ENCODE measurements at places on chromosomes 13 and 19.
A peak's percentile ranks its signal among the peaks of the same experiment; 100 is the strongest.

- DNase-seq: no peak
These were observed 850 bp upstream of the CERS4 start for GRCh38 chr19:8208119-8208921.

DNA sequence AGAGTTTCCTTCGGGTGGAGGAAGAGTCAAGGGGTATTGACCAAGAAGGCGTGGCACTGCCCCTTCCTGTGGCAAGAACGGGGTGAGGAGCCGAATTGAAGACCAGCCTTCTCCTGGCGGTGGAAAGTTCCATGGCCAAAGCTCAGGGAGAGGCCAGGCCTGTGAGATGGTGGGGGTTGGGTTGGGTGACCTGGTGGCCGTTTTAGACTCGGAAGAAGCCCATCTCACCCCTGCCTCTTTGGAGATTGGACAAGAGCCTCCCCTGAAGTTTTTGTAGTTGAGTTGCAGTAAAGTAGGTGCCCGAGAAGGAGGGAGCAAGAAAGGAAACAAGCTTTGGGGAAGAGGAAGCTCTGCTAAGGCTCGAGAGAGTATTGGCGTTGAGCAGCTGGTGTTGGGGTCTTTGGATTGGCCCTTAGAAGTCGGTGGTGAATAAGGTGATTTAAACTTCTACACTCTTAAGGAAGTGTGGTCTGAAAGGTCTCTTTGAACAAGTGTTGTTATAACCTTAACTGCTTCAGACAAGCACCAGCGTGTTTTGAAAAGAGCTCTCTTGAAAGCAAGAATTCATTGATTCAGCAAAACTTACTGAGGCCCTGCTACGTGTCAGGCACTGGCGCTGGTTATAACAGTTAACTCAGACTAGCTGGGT lies 964 bp downstream of the SPINT2 start:
- DNase-seq: peak; percentile 57

DNA sequence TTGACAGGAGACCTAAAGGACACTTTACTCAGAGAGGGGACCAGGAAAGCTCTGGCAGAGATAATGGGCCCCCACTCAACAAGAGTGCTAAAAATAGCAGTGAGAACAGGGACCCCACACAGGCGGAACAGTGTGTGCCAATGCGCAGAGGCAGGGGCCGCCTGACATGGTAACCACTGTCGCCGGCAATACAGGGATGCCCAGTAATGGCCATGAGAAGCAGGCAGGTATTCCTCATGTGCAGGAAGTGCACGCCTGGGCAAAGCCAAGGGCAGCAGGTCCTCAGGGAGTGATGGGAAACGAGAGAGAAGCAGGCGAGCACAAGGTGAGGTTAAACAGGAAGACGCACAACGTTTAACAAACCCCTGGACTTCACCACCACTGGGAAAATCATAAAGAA lies 757.1 kb downstream of the LIG4 start:
- no peak for DNase-seq

- no peak for DNase-seq
These were observed 485 bp upstream of the ZNF845 start for GRCh38 chr19:53333066-53333462.

- no peak for DNase-seq
These were observed 639 bp downstream of the LENG1 start for GRCh38 chr19:54158812-54159351.

- DNase-seq: no peak
These were observed 672.1 kb downstream of the EFNB2 start for GRCh38 chr13:105863300-105863920.

DNA sequence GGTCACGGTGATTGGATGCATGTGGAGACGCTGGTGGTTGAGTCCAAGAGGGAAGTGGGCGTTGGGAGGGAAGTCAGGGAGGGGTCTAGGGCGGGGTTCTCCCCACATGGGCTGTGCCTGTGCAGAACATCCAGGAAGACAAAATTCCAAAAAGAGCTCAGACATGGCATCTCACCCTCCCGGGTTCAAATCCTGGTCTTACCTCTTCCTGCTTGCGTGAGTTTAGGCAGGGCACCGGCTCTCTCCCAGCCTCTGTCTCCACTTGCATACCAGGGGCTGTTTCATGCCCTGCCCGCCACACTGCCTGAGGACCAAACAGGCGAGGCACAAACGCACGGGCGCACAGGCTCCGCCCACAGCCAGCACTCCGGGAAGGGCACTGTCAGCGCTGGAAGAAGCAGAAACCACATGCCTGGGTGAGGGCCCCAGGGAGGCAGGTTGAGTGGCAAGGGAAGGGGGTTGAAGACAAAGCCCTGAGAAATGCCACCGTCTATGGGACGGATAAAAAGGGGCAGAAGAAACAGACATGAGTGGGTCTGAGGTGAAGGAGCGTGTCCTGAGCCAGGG lies 123.6 kb upstream of the SOX1 start:
- DNase-seq: no peak

DNA sequence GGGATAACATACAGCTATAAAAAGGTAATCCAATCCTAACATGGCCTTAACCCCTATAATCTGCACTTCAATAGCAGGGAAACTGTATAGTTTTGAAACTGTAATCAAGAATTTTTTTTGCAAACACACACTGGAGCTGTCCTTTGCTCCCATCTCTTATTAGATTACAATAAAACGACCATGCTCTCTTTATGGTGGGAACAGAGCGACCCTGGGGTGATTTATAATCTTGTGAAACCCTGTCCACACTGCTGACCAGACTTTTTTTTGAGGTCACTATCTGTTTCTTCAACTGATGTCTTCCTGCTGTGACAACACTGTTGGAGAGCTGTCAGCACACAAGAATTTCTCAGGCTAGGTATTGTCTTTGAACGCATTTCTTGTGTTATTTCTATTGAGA lies 35.3 kb downstream of the DACH1 start:
- no peak for DNase-seq

- DNase-seq: peak; percentile 11
These were observed 27.5 kb downstream of the ZNF266 start for GRCh38 chr19:9407827-9408226.

- DNase-seq: no peak
These were observed 2590.9 kb downstream of the PCDH9 start for GRCh38 chr13:64639206-64639605.

GRCh38 chr19:3723883-3724282 lies 15.7 kb downstream of the TJP3 start:
- no peak for DNase-seq

DNA sequence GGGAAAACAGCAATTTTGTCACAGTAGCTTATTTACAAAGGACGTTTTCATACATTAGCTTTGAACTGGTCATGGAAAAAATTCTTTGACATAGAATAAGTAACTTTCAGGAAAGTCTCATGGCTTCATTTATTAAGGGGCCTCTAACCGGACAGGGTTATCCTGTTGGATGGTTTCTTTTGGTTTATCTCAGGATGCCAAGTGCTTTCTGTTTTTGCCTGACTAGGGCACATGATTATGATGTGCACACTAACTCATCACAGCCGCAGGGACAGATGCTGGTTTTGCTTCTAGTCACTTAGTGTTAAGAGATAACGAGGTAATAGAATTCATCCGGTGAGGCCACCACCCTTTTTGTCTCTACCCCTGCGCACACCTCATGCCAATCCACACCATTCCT lies 53.0 kb downstream of the TGDS start:
- DNase-seq: no peak

GRCh38 chr13:51912091-51912490 lies 50.3 kb downstream of the CCDC70 start:
- DNase-seq: no peak

DNA sequence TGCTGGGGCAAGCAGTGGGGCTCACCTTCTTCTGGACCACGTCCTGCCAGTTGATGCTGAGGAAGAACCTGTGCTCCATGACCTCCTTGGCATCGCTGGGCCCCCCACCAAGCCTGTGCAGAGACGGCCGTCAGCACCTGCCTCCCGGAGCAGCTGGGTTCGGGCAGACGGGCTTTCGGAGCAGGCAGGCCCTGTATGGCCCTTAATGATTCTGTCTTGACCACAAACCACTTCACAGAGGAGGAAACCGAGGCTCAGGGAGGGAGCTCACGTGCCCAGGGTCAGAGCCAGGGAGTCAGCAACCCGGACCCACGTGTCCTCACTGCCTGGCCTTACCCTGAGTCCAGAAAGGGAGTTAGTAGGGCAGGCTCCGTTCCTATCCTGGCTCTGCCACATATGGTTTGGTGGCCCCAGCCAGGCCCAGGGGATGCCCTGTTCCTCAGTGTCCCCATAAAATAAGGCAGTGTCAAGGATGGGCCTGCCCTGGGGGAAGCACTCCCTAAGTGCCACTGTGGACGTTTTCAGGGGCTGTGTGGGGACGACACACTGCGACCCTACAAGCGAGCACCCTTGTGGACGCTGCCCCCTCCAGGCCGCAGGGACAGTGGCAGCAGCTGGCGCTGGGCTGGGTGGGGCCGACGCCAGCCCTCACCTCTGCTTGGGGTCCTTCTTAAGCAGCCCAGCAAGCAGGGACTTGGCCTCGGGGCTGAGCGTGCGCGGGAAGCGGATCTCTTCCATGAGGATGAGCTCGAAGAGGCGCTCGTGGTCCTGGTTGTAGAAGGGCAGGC lies 8.9 kb upstream of the CCNP start:
- no peak for DNase-seq

DNA sequence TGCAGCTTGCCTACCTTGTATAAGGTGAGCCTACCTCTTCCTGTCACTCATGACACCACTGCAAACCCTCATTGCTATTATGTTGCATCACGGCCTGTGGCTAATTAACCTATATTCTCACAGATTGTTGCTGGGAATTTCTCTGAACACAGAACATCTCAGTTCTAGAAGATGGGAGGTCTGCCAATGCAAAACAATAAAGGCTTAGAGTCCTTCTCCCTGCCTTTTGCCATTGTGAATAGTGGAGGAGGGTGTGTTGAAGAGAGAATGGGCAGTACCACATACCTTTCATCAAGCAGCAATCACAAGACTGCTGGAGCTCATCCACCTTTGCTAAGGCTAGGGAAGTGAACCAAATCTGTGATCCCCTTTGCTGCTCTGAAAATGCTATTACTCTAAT lies 34.4 kb downstream of the WDFY2 start:
- DNase-seq: no peak

GRCh38 chr19:49814010-49814409 lies 918 bp upstream of the FUZ start:
- no peak for DNase-seq

GRCh38 chr13:76522083-76522755 lies 364.0 kb downstream of the KCTD12 start:
- DNase-seq: peak; percentile 27

- no peak for DNase-seq
These were observed at the start of gene MYBPC2 for GRCh38 chr19:50432221-50433028. MYBPC2 (plus strand) TSS chr19:50432892; CDS start chr19:50432954, 62 bp downstream.

- DNase-seq: no peak
These were observed 52.8 kb downstream of the RUBCNL start for GRCh38 chr13:46334035-46334822.

- no peak for DNase-seq
These were observed 2.2 kb upstream of the EPS15L1 start for GRCh38 chr19:16473875-16474392.

- DNase-seq: no peak
These were observed 6.8 kb downstream of the CSNK1G2 start for GRCh38 chr19:1947651-1948209.

GRCh38 chr13:30314562-30314961 lies 7.2 kb upstream of the KATNAL1 start:
- no peak for DNase-seq

GRCh38 chr19:5484398-5485285 lies 29.4 kb downstream of the ZNRF4 start:
- DNase-seq: no peak

GRCh38 chr19:44891016-44891882 lies at the start of gene TOMM40:
TOMM40 (plus strand) TSS chr19:44891254; CDS start chr19:44891416, 162 bp downstream.
- no peak for DNase-seq

- no peak for DNase-seq
These were observed 923 bp downstream of the DOCK9 start for GRCh38 chr13:98976941-98977340.

DNA sequence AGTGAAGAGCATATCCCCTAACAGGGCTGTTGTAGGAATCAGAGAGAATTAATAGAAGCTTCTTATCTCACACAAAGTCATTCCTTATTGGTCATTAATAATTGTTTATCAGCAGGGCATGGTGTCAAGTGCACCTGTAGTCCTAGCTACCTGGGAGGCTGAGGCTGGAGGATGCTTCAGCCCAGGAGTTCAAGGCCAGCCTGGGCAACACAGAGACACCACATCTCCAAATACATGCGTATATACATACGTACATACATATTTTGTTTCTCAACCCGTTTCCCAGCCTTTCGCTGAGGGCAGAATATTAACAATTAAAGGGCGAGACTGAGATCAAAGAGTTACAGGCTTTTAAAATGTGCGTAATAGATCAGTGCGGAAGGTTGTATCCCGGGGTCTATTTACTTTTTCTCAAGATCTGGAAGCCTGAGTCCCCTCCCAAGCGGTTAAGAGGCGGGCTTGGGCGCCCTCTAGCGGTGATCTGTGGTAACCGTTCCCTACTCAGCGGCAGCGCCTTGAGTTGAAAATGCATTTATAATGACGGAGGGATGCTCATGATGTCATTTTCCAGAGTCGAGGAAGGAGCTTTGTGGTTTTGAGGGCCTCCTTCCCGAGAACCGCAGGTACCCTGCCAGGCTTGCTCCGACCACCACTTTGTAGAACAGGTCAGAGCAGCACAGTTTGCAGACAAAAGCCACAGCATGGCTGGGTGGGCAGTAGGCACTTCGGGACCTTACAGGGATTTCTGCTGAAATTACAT lies 169.6 kb upstream of the GPR12 start:
- DNase-seq: peak; percentile 60

GRCh38 chr13:29861694-29862110 lies 11.3 kb upstream of the UBL3 start:
- no peak for DNase-seq

GRCh38 chr13:50393628-50394027 lies 378.4 kb downstream of the KCNRG start:
- DNase-seq: no peak

DNA sequence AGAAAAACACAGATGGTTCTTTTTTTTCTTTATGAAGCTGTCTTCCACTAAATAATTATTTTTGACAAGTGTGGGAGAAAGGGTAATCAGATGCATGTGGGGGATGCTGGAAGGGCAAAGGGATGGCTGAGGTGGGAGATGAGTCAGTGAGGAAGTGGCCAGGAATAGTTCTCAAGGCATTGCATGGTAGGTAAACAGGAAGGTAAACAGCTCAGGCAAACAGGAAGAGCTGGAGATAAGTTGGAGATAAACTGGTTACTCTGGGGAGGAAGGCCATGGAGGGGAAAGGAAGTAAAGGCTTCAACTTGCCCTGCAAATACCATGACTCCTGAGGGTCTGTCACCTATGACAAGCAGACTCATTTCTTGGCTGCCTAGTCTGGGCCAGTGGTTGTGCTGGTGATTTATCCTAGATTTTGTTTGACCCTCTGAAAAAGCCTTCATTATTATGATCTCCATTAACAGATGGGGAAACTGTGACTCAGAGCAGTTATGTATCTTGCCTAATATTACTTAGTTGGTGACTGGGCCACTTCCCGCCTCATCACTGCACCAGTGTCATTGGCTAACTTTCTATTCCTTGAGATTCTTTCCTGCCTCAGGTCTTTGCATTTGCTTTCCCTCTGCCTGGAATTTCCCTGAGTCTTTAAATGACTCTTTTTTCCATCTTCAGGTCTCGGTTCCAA lies 17.1 kb downstream of the ACTL9 start:
- DNase-seq: no peak

GRCh38 chr13:111027458-111028439 lies 87.4 kb upstream of the ARHGEF7 start:
- no peak for DNase-seq
